ENCODE measurements at places on chromosomes 6 and 20. TPM values are rescaled to one million over a fixed set of nuclear protein-coding genes. Genes with fewer than 3 reads are reported as not detected.

Gene EBF4
- 8.9 TPM for total RNA-seq

Gene WFDC12
- total RNA-seq, result not detected

Gene FERMT1
- 0.23 TPM for total RNA-seq

GRCh38 chr6:113112086-113112485 is 745.1 kb upstream of the MARCKS start:
- no peak for DNase-seq

- peak; percentile 78 for DNase-seq
Observed at GRCh38 chr6:116010790-116011401, 49.8 kb downstream of the FRK start.

- peak; percentile 53 for DNase-seq
Observed at GRCh38 chr6:134230087-134230700, 87.7 kb downstream of the SGK1 start.

DNA sequence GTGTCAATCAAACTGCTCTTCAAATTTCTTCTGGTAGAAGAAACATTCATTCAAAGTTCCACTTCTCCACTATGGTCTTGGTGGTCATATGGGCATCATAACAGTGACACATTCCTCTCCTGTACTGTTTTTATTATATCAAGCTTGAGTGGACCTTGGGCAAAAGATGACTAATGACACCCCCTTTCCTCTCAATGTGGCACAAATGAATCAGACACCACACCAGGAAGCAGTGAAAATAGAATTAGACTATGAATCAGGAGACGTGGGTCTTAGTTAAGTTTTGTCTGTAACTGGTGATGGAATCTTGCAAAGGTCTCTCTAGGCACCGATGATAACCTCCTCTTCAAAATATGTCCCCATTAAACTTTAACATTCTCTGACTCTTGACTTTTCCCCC is 9.0 kb upstream of the NRSN1 start:
- DNase-seq, result no peak

DNA sequence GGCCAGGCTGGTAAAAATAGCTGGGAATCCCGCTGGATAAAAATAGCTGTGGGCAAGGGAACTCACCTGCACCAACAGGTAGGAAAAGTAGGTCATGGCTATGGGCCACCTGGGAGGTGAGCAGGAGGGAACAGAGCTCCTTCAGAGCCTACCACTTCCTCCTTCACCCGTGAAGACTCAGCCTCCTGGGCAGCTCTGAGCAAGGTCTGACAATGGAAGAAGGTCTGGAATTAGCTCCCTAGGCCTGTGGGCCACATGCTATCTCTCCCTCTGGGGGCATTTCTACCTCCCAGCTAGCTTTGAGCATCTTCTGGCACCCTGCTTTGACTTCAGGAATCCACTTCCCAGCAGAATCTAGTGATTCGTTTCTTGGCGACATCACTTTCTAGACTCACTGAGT is 153.9 kb downstream of the MRPL14 start:
- DNase-seq, result no peak

GRCh38 chr6:111927321-111927720 is 54.1 kb upstream of the FYN start:
- DNase-seq, result no peak

DNA sequence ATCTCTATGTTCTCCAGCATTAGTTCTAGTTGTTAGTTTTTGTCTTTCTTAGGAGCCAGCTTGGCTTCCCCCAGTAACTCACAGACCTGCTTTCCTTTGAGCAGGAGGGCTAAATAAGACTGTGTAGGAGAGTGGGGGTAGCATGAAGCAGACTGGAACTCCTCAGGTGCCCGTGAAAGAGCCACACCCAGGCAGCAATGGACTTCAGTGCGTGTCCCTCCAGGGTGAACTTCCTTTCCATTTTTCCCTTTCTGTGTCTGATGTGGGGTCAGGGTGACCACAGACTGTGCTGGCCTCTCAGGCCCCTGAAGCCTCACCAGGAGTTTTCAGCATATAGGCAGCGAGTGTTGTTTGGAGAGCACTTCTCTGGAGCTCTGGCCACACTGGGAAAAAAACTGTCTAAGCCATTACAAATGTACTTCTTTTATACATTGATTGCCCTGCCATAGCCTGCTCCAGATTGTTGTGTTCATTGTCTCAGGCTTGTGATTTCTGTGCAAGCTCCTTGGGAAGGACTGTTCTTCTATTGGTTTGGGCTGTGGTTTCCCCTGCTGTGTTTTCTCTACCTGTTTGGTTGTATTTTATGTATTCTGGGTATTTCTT is 55.7 kb downstream of the SH3BGRL2 start:
- DNase-seq, result no peak

DNA sequence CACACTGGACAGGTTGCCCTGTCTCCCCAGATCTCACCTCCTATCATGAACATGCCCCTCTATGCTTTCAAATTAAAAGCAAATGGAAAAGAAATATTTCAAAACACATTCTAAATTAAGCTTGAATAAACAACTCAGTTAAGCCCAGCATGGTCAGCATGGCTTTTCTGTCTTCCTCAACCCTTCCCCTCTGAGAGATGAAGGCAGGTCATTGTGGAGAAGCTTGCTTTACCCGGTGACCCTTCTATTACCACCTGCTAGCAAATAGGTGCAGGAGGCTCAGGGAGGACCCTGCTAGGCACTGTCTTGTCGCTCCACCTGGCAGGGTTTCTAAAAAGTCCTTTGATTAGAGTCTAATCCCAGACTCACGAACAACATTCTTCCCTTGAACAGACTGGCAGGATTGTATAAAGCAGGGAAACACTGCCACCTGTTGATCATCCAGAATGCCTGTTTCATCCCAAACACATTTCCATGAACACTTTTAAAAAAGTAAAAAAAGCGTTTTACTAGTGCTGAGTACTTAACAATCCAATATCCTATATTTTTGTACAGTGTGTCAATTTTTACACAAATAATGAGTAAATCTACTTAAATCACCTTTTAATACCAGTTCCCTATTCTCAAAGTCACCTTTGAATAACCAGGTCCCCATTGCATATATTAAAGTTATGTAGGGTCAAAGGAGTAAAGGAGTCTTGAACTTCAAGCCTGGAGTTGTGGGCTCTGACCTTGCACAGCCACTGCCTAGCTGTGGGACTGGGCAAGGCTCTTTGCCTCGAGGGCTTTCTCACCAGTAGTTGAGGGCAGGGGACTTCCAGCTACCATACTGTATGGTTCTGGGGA is 75.5 kb downstream of the GPR6 start:
- no peak for DNase-seq
